CD4-positive, alpha-beta T cell treated with Interleukin-15 for 1 hour (primary cell): ENCODE measurements at places on chromosomes 11 and 22.
A peak's percentile ranks its signal among the peaks of the same experiment; 100 is the strongest.

- DNase-seq: no peak
These were observed 109.9 kb upstream of the CLMP start for GRCh38 chr11:123304828-123305466.

- DNase-seq: no peak
These were observed 13.9 kb upstream of the MAML2 start for GRCh38 chr11:96356848-96357247.

DNA sequence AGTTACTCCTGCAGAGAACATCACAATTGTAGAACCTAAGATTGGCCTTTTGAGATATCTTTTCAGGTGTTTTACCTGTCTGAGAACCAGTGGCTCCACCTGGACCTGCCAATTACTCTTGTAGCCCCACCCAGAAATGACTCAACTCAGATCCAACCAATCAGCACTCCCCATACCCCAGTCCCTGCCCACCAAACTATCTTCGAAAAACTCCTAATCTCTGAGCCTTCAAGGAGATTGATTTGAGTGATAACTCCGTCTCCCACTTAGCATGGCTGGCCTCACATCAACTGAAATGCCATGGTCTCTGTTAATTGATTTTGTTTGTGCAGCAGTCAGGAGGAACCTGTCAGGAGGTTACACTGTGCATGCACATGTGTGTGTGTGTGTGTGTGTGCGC, 103.6 kb downstream of the MTNR1B start:
- DNase-seq: no peak

GRCh38 chr22:20602609-20603164, 95.3 kb downstream of the MED15 start:
- no peak for DNase-seq

DNA sequence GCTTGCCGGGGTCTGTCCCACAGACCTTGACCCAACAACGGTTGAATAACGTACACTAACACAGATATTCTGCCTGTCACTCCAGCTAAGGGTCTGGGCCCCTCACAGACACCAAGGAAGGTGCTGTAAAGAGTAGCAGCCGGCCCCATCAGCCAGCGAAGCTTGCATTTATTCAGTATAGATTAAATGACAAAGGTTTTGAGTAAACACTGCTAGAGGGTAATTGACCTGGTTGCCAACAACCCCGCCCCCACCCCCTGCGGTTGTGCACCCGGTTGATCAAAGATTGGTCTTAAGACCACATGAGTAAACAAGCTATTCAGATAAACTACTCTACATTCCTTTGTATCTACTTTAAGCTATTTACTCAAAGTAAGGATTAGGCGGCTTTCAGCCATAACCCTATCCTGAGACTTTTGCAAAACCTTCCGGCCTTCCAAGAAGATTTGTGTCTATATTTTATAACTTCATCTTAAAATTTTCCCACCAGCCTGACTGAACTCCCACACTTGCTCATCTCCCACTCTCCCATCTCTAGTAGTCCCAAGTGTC, 4.8 kb upstream of the CKAP5 start:
- DNase-seq: no peak

DNA sequence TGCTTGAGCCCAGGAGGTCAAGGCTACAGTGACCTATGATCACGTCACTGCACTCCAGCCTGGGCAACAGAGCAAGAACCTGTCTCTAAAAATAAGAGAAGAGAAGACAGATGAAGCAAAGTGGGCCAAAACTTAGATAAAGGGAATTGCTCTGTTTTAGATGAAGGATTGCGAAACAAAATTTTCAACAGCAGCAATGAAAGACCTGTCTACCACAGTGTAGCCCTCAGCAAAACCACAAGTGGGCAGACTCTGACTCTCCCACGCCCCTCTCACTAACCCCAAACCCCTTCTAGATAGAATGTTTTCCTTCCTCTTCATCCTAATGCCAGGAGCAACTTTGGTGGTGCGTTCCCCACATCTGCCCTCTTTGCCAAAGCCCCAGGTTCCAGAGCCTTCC, 105.6 kb upstream of the ALDH3B2 start:
- DNase-seq: no peak

DNA sequence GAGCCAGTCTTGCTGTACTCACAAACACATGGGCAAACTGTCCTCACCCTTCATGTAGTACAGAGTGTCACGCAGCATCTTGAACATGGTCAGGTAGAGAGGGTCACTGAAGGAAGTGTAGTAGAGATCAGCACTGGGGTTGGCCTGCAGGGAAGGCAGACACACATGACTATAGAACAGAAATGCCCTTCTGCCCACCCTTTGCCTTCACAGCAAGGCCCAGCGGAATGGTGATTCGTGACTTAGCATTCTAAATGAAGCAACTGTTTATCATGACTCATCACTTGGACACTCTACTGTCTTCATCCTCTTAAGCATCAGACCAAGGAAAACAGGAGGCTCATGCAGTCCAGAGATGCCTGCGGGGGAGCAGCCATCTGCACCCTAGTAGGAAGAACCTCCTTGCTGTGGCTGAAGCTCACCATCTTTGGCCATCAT, 33.4 kb downstream of the SERPIND1 start:
- no peak for DNase-seq

DNA sequence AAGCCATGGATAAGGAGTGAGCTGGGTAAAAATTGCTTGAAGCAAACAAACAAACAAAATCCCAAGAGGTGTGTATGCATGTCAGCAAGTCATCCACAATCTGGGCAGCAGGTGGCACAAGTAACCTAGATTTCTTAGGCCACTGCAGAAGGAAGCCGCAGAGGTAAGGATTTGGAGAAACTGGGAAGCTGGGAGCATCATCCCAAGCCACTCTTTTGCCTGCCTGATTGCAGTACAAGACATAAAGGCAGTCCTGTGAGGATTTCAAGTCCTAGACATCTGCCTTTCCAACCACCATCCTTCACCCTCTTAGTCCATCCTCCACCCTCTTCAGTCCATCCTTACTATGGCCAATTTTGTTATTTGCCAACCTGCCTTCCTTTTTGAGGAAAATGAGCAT, 67.2 kb upstream of the BMAL1 start:
- DNase-seq: no peak

- peak; percentile 59 for DNase-seq
These were observed 13.2 kb downstream of the MYH9 start for GRCh38 chr22:36374603-36375024.

GRCh38 chr22:44363980-44364750, 51.4 kb upstream of the SHISAL1 start:
- DNase-seq: no peak

DNA sequence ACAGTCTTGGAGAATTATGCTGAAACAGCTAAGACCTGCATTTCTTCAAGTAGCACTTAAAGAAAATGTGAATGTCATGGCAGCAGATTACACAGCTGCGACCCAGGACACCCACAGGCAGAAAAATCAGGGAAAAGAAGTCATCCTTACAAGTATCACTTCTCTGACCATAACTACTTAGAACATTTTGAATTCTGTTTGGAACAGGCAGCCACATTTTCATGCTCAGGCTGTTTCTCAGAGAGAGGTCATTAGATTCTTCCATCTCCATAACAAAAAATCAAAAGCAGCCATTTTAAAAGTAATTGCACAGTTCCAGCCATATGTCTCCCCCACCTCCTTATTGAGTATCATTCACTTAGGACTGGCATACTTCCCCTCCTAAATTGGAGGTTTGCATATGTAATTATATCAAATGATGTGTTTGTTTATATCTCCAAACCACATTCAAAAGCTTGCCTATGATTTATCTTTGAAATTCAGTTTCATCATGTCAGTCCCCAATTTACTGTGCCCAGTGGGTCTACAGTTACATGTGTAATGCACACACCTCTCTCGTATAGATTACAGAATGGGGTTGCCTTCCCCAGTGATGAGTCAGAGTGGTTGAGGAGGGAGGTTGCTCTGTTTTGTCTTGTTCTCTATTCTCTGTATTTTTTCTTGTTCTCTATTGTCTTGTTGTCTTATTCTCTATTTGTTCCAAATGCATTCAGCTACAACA, 276.5 kb upstream of the MTNR1B start:
- DNase-seq: no peak

DNA sequence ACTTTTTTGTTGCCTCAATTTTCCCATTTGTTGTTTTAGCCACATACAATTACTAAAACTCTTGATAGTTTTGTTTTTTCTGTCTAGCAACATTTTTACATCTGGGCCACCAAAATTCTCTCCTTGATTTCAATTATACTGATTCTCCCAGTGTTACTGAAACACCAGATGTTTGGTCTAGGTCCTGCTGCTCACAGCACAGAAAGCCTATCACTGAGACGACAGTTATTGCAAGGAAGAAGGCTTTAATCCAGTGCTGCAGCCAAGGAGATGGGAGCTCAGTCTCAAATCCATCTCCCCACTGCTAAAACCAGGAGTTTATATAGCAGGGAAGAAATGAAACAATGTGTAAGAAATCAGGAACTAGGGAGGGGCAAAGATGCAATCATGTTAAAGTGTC, 837.7 kb upstream of the CNTN5 start:
- DNase-seq: no peak

GRCh38 chr11:60946601-60947264, 5.2 kb downstream of the SLC15A3 start:
- no peak for DNase-seq
